ENCODE measurements at places on chromosomes 7 and 10.

GRCh38 chr10:89837165-89838043 is 136.0 kb downstream of the KIF20B start:
- peak; percentile 43 for DNase-seq

DNA sequence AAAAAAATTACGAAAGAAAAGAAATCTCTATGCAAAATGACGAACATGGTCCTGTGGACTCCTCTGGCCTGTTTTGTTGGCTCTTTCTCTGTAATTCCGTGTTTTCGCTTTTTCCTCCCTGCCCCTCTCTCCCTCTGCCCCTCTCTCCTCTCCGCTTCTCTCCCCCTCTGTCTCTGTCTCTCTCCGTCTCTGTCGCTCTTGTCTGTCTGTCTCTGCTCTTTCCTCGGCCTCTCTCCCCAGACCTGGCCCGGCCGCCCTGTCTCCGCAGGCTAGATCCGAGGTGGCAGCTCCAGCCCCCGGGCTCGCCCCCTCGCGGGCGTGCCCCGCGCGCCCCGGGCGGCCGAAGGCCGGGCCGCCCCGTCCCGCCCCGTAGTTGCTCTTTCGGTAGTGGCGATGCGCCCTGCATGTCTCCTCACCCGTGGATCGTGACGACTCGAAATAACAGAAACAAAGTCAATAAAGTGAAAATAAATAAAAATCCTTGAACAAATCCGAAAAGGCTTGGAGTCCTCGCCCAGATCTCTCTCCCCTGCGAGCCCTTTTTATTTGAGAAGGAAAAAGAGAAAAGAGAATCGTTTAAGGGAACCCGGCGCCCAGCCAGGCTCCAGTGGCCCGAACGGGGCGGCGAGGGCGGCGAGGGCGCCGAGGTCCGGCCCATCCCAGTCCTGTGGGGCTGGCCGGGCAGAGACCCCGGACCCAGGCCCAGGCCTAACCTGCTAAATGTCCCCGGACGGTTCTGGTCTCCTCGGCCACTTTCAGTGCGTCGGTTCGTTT is 83.5 kb upstream of the SLF2 start:
- DNase-seq: peak; percentile 17

GRCh38 chr7:130442601-130443000 is 1.8 kb upstream of the CEP41 start:
- no peak for DNase-seq

- no peak for DNase-seq
These were observed 136.1 kb downstream of the ATE1 start for GRCh38 chr10:121791761-121792160.

DNA sequence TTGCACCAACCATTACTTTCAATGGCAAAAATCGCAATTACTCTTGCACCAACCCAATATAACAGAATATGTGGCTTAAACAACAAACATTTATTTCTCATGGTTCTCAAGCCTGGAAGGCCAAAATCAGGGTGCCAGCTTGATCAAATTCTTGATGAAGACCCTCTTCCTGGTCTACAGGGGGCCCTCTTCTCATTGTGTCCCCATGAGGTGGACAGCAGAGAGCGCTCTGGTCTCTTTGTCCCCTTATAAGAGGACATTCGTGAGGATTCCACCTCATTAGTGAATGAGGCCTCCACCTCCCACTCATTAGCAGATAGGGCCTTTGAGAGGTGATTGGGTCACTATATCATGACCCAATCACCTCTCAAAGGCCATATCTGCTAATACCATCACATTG is 120.0 kb downstream of the CALN1 start:
- no peak for DNase-seq

GRCh38 chr7:132553031-132553430 is 23.2 kb downstream of the PLXNA4 start:
- DNase-seq: no peak

DNA sequence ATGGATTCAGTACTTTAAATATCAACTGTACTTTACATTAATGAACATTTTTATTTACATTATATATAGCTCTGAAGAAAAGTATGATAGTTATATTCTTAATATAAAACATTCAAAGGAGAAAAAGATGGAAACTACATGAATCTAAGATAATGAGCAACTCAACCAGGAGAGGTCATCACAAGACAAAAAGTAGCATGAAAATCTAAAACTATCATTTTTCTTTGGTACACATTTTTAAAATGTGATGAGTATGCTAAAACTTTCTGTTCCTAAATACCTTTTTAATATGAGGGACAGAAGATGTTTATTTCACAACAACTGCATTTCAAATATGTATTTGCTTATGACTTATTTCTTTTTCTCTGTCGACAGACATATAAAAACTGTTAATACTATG is 2.4 kb downstream of the CNTNAP2 start:
- DNase-seq: no peak

GRCh38 chr7:24602860-24603456 is 29.7 kb downstream of the PALS2 start:
- no peak for DNase-seq

GRCh38 chr10:88983206-88983605 is 7.4 kb upstream of the FAS start:
- DNase-seq: no peak

Measured in GM23248 (cell line).